ENCODE measurements at places on chromosomes 11 and 22.

- peak; percentile 34 for DNase-seq
Measured at GRCh38 chr11:34313099-34313517, 44.7 kb downstream of the ABTB2 start.

- DNase-seq: no peak
Measured at GRCh38 chr11:20452585-20452984, 65.1 kb downstream of the PRMT3 start.

GRCh38 chr11:89490981-89491690, at the start of gene NOX4:
NOX4 (minus strand) TSS chr11:89491375; CDS start chr11:89491246, 129 bp downstream.
- peak; percentile 31 for DNase-seq

- no peak for DNase-seq
Measured at GRCh38 chr11:121513807-121514206, 61.0 kb upstream of the SORL1-AS1 start.

DNA sequence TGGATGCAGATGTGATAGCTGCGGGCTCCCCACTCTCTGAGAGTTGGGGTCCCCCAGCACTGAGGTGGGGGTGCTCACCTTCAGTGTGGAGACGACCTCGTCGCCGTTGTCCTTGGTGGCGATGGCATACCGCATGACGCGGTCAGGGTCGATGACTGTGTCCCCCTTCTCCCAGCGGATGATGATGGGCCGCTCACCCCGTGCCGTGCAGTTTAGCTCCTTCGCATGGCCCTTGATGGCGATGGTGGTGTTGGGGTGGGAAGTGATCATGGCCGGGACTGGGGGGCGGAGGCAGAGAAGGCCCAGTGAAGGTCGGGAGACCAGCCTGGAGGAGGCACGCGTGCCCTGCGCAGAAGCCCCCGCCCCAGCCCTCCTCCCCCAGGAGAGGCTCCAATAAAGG, 154.2 kb downstream of the CEP164 start:
- DNase-seq: no peak

- DNase-seq: no peak
Measured at GRCh38 chr22:20258021-20258299, 10.2 kb downstream of the RTN4R start.

- no peak for DNase-seq
Measured at GRCh38 chr22:24417901-24418641, 9.3 kb upstream of the ADORA2A start.

DNA sequence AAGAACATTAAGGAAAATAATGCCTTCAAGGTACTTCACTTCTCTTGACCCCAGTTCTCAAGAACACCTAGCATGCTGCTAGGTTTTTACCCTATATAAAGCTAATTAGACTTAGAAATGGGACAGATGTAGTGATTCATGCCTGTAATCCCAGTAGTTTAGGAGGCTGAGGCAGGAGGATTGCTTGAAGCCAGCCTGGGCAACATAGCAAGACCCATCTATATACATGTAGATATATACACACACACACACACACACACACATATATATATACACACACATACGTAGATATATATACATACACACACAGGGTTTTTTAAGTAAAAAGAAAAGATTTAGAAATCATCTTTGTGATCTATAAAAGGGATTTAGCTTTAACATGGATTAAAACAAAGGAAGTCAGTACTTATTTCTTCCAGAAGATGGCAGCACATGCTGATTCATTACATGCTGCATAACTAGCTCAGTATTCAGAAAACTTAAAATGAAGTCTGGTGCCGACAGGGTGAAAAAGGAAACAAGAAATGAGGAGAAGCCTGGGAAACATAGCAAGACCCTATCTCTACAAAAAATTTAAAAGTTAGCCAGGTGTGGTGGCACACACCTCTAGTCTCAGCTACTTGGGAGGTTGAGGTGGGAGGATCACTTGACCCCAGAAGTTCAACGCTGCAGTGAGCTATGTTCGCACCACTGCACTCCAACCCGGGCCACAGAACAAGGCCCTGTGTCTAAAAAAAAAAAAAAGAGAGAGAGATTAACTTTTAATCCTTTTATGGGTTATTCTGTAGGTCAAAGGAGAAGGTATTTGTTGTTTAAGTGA, 28.5 kb upstream of the RBX1 start:
- DNase-seq: peak; percentile 67

GRCh38 chr11:27642954-27643353, 57.3 kb downstream of the BDNF start:
- no peak for DNase-seq

- DNase-seq: peak; percentile 20
Measured at GRCh38 chr11:128179039-128179438, 408.3 kb downstream of the ETS1 start.

DNA sequence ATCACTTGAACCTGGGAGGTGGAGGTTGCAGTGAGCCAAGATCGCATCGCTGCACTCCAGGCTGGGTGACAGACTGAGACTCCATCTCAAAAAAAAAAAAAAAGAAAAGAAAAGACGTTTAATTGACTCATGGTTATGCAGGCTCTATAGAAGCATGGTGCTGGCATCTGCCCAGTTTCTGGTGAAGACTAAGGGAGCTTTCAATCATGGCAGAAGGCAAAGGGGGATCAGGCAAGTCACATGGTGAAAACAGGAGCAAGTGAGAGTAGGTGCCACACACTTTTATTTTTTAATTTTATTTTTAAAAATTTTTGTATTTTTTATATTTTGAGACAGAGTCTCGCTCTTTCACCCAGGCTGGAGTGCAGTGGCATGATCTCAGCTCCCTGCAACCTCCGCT, 8.4 kb upstream of the PATZ1 start:
- DNase-seq: no peak
